Right lung (tissue), 10 donors: ENCODE measurements at places on chromosomes 1 and 21.

DNA sequence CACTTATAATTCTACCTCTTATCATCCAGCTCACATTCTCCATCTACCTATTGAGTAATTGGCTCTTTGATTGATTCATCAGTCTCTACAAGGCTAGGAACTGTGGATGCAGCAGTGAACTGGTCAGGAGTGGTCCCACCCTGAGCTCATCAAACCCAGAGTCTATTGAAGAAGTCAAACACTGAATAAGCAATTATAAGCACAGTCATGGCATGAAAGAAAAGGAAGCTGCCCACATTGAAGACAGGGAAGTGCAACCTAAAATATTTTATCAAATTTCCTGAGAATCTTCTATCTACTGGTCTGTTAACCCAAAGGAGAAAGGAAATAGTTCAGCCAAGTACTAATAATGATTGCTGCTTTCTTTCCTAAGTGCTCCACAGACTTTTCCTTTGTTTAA lies 35.7 kb downstream of the ACP6 start:
- DNase-seq: no peak

- DNase-seq: no peak
Measured at GRCh38 chr21:31282095-31282709, 61.9 kb downstream of the TIAM1 start.

- no peak for DNase-seq
Measured at GRCh38 chr1:92323473-92324453, 24.9 kb downstream of the RPAP2 start.

DNA sequence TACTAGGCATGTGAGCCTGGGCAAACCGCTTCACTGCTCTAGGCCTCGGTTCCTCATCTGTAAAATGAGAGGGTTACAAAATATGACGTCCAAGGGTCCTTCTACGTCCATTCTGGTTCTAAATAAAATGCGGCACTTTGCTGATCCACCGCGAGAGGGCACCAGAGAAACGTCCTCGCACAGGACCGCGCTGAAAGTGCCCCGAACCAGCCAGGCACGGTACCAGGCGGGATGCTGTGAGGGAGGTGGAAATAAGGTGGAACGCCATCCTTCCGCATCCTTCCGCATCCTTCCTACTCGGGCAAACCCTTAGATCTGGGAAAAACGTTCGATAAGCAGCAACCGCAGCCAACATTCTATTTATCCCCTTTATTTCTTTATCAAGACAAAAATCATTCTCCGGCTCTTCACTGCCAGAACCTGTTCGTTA lies 60.3 kb upstream of the KRTAP19-8 start:
- DNase-seq: peak; percentile 51

- no peak for DNase-seq
Measured at GRCh38 chr1:178629252-178630154, 95.5 kb upstream of the RALGPS2 start.

- no peak for DNase-seq
Measured at GRCh38 chr1:94754570-94754969, 65.6 kb upstream of the SLC44A3 start.
